ENCODE measurements at places on chromosomes 7 and 10. TPM values are rescaled to one million over a fixed set of nuclear protein-coding genes. Genes with fewer than 3 reads are reported as not detected.

The VWDE gene
- polyA plus RNA-seq, result 0.06 TPM

- no peak for DNase-seq
- H3K27me3 ChIP-seq, result no peaks in the 10 kb centered on the region
- no peak overlapping the region for H3K4me3 ChIP-seq
- H3K4me1 ChIP-seq, result no peaks in the 10 kb centered on the region
- peaks cover 8% of the 10 kb centered on the region for H3K36me3 ChIP-seq
- H3K27ac ChIP-seq, result no peak overlapping the region
Observed at GRCh38 chr7:129006636-129007414, 48.1 kb downstream of the TNPO3 start.

GRCh38 chr10:110429301-110429700 lies 68.4 kb upstream of the DUSP5 start:
- DNase-seq, result no peak
- no peak overlapping the region for H3K4me3 ChIP-seq
- no peak overlapping the region for H3K27ac ChIP-seq
- H3K36me3 ChIP-seq, result no peaks in the 10 kb centered on the region
- H3K27me3 ChIP-seq, result no peaks in the 10 kb centered on the region

GRCh38 chr7:106205621-106206222 lies 79.1 kb downstream of the NAMPT start:
- H3K4me1 ChIP-seq, result no peaks in the 10 kb centered on the region
- H3K4me3 ChIP-seq, result no peak overlapping the region
- no peaks in the 10 kb centered on the region for H3K36me3 ChIP-seq
- no peak overlapping the region for H3K27ac ChIP-seq
- H3K27me3 ChIP-seq, result no peaks in the 10 kb centered on the region
- DNase-seq, result no peak

The TAS2R41 gene
- polyA plus RNA-seq, result not detected

DNA sequence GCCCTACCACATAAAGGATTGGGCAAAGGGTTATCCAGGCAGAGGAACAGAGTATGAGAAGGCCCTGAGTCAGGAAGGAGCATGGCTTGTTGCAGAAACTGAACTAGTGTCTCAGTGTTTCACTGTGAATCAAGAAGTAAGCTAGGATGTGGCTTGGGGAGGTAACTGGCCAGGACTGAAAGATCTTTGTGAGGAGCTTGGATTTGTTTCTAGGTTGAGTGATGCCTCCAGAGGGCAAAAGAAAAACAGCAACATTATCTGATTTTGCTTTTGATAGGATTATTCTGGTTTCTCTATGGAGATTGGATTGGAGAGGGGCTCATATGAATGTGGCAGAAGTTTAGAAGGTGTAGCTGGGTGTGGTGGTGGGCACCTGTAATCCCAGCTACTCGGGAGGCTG lies 137.9 kb upstream of the HDAC9 start:
- no peaks in the 10 kb centered on the region for H3K27me3 ChIP-seq
- H3K4me1 ChIP-seq, result no peaks in the 10 kb centered on the region
- no peak overlapping the region for H3K4me3 ChIP-seq
- DNase-seq, result no peak

DNA sequence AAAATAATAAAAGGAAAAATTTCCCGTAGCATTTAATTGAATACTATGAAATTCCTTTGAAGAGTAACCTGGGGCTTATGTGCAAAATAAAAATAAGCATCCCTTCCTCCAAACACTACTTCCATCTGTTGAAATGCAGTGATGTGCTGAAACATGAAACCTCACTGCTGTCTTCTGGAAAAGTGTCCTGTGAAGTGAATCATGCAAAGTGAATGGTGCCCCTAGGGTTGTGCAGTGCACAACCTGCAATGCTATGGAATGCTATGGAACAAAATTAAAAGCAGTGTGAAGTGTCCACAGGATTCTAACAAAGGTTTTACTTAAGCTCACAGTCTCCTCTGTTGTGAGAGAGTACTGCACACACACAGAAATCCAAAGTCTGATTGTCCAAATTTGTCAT lies 480.9 kb downstream of the ETV1 start:
- H3K27ac ChIP-seq, result no peak overlapping the region
- H3K4me1 ChIP-seq, result no peaks in the 10 kb centered on the region
- no peaks in the 10 kb centered on the region for H3K27me3 ChIP-seq
- H3K4me3 ChIP-seq, result no peak overlapping the region

GRCh38 chr7:111198255-111198654 lies 107.3 kb downstream of the LRRN3 start:
- H3K27ac ChIP-seq, result no peak overlapping the region
- no peaks in the 10 kb centered on the region for H3K36me3 ChIP-seq
- no peaks in the 10 kb centered on the region for H3K4me1 ChIP-seq
- no peaks in the 10 kb centered on the region for H3K27me3 ChIP-seq
- no peak for DNase-seq

The GIMAP1 gene
- polyA plus RNA-seq, result 2.3 TPM

The PDE6C gene
- not detected for polyA plus RNA-seq

GRCh38 chr7:108430664-108431063 lies 25.6 kb downstream of the NRCAM start:
- no peak overlapping the region for H3K4me3 ChIP-seq
- H3K27ac ChIP-seq, result no peak overlapping the region
- no peaks in the 10 kb centered on the region for H3K27me3 ChIP-seq
- DNase-seq, result no peak
- no peaks in the 10 kb centered on the region for H3K4me1 ChIP-seq

GRCh38 chr7:149431486-149432120 lies 29.3 kb downstream of the ZNF777 start:
- H3K27ac ChIP-seq, result no peak overlapping the region
- H3K27me3 ChIP-seq, result no peaks in the 10 kb centered on the region
